Coronary artery (tissue), 2 donors: ENCODE measurements at places on chromosomes 6 and 20.
A peak's percentile ranks its signal among the peaks of the same experiment; 100 is the strongest.

- no peak for DNase-seq
Observed at GRCh38 chr20:17635332-17636244, 46.5 kb downstream of the RRBP1 start.

DNA sequence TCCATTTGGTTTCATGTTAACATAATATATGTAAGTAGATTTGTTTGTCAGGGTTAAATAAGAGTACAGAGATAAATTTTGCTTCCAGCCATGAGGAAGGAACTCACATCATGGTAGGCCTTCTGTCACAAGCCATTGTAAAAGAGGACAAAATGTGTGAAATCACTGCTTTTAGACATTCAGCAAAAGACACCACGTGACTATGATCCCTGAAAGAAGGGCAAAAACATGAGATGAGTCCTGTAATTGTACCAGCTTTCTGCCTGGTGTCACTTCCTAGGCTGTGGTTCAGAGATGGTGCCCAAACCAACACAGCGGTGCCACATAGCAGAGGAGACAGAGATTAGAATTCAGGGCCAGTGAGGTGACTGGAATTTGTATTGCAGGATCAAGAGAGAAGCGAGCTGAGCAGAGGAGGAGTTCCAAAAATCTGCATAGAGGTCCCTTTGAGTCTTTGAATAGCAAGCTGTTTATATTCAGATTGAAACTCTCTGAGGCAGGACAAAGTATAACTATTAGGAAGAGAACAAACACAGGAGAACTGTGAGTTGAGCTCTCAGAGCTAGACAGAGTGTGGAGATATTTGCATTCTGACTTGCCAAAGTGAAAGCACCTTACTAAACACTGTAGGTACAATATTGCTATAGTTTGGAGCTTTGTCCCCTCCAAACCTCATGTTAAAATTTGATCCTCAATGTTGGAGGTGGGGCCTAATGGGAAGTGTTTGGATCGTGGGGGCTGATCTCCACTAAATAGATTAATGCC lies 52.6 kb upstream of the PDE7B start:
- DNase-seq, result no peak

- DNase-seq, result no peak
Observed at GRCh38 chr20:28562510-28562898, 2695.0 kb upstream of the DEFB115 start.

DNA sequence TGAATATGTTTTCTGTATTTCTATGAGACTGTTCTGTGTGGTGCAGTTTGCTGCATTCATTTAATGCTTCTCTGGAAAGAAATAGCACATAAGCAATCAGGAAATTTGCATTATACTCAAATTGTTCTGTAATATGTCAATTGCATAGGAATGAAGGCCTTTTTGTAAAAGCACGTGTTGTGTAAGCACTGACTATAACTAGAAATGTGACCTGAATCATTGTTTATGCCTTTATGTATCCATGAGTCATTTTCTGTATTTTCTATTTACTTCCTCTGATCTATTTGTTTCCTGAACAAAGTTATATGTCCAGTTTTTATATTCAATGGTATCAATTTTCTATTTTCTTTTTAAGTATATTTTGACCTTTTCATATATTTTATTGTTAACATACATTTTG lies 1455.3 kb downstream of the GRIK2 start:
- no peak for DNase-seq

DNA sequence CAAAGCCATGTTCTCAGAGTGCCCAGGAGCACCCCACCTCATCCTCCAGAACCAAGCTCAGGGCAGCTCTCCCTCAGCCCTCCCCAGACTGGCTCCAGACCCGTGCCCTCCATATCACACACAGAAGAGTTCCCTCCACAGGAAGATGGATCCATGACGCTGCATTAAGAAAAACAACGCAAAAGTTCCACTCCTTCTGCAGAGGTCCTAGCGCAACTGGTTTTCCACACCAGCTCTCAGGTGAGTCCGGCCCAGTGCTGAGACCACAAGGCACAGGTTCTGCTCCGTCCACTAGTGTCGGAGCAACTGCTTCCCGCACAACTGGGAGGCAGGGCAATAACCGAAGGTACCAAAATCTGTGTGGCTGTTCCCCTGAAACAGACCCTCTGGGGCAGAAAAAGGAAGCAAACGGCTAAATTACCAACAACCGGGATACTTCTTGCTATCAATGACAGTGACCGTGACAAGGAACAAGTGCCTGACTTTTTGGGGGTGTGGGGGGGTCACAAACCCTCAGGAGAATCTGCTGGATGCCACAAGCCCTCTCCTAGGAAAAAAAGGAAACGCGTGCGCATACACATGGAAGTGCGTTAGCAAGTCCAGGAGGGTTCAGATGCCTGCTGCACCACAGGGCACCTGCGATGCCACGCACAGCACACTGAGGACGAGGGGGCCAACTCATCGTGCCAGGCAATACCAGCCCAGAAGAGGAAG lies 49.2 kb downstream of the MYH7B start:
- DNase-seq, result no peak

- no peak for DNase-seq
Observed at GRCh38 chr6:27503436-27504030, 30.6 kb upstream of the ZNF184 start.

DNA sequence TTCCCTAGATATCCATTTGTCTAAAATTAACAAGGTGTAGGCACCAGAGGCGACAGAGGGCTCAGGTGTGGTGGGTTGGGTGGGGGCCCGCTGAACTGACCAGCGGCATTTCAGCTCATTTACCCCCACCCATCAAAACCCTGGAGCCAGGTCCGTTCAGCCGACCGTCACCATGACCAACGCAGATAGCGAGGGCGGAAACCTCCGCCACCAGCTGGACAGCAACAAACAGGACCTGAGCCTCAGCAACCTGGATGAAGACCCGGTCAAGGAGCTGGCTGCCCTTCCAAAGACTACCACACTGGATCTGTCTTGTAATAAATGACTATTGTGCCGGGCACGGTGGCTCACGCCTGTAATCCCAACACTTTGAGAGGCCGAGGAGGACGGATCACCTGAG lies 120.8 kb upstream of the LGSN start:
- no peak for DNase-seq

DNA sequence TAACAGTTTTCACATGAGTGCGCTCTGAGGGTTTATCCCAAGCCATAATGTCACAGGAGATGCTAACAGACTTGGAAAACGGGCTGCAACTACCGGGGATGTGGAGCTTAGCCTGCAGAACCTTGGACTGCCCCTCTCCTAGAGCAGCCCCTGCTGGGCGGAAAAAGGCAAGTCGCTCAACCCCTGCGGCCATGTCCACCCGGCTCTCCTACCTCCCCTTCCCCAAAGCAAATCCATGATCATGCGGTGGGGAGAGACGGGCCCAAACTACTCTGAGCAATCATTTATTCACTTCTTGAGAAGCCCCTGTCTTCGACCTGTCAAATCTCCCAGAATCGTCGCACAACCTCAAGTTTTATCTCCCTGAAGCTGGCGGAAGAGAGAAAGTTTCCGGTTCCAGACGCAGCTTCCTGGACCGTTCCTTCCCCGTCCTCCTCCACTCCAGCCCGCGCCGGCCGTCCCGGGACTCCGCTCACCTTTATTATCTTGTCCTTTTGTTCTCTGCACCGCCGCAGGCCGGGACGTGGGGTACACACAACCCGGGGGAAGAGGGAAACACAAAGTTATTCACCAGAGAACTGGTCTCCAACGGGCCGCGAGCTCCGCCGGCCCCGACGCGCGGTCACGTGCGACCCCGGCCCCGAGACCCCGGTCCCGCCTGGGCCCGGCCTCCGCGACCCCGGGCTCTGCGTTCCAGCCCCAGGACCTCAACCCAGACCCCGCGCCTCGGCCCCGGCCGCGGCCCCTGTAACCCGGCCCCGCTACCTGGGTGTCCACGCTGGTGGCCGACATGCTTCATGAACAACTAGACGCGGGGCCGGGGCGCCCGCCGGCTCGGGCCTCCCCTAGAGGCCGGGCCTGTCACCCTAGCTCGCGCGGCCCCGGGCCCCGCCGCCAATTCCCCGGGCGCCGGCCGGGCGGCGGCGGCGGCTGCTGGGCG lies 560 bp downstream of the YTHDF1 start:
- no peak for DNase-seq

DNA sequence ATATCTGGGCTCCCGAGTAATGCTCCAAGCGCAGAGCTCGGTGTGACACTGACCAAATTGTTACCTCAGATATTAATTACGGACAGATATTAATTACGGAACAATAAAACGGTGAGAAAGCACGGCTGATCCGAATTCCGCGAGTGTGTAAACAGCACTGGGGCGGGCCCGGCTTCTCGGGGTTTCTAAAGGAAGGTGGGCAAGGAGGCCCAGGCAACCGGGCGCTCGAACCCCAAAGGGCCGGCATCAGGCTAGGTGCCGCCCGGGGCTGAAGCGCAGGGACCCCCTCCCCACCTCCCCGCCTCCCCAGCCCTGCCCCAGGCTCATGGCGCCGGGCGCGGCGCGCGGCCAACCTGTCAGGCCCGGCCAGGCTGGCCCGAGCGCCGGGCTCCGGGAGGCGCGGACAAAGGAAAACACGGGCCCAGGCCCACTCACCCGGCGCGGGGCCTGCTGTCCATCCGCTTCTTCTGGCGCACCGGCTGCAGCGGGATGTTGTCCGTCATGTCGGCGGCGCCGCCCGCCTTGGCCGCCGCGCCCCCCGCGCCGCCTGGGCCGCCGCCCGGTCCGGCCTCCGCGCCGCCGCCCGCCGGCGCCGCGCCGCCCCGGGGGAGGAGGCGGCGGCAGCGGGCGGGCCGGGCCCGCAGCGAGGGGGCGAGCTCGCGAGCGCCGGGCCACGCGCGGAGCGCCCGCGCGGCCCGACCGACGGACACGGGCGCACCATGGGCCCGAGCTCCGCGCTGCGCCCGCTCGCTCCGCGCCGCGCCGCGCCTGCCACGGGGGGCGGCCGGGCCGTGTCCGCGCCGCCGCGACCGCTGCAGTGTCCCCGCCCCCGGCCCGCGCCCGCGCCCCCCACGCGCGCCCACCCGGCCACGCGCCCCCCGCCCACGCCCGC lies at the start of gene ATP9A:
Gene ATP9A, minus strand, starts transcription at position 524 of the 892 bp plus-strand sequence. Its CDS starts 21 bp downstream, at position 503.
- no peak for DNase-seq

GRCh38 chr20:49579874-49580812 lies 12.2 kb upstream of the PTGIS start:
- DNase-seq, result no peak

- no peak for DNase-seq
Observed at GRCh38 chr6:126944512-126944911, 174.0 kb upstream of the RSPO3 start.

- DNase-seq, result no peak
Observed at GRCh38 chr20:38665506-38666285, 58.6 kb upstream of the SLC32A1 start.

GRCh38 chr6:26536571-26537159 lies 1.5 kb upstream of the HMGN4 start:
- no peak for DNase-seq

DNA sequence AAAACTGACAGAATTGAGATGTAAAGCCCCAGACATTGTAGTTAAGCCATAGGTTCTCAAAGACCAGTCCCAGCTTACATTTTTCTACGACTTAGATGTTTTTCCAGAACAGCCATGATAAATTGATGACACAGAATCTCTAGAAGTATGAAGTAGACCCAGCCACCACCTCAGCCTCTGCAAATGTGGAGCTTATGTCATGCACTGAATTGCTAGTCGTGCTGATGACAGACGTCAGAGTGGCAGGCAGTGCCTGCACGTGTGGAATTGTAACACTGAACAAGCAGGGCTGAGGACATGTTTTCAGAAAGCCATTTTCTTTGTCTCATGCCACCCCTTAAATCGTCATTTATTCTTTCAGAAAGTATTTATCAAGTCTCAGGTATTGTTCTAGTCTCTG lies 72.4 kb upstream of the TMEM181 start:
- peak; percentile 8 for DNase-seq

- no peak for DNase-seq
Observed at GRCh38 chr20:47849596-47849995, 64.3 kb upstream of the SULF2 start.

GRCh38 chr6:143222801-143223231 lies 162.1 kb downstream of the AIG1 start:
- no peak for DNase-seq

DNA sequence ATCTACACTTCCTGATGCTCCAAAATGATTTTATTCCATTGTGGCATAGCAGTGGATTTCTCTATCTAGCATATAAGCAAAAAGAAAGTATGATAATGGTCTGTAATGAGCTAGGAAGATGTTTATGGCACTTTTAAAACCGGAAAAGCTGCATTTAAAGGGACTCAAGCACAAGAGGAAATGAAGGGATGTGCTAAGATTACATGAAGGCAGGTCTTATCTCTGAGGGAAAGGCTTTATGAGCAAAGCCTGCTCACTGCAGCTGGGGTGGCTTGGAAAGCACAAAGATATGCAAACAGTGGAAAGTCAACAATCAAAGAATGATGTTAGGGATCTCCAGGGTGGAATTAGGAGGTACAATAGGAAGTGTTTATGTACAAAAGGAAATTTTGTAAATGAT lies 138.2 kb downstream of the TENT5A start:
- no peak for DNase-seq

DNA sequence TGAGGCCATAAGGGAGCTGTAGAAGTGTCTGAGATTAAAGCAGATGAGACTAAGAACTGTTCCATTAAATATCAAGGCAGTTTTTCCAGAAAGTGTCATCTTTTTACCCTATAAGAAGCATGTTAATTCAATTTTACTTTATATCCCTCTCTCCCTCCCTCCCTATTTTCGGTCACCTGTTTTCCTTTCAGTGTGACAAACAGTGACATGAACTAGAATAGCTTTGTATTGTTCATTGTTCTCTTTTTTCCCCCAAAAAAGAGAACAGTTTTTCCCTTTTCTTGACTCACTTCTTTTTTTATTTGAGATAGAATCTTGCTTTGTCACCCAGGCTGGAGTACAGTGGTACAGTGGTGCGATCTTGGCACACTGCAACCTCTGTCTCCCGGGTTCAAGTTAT lies 269.3 kb downstream of the ZFAND3 start:
- no peak for DNase-seq

DNA sequence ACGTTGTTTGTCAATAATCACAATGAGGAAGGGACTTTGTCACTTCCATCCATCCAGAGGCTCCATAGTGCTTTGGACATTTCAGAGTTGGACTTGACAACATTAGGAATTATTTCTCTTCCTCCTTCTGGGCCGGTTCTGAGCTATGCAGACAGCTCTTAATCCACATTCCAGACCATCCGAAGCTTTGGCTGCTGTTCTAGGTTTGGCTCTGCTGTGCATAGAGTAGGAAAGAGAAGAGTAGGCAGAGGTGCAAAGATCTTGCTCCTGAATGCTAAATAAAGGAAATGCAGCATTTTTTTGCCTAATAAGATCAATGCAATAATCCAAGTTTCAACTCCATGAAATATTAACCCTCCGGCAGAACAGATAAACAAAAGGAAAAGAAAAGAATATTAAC lies 251.8 kb upstream of the PRND start:
- no peak for DNase-seq

DNA sequence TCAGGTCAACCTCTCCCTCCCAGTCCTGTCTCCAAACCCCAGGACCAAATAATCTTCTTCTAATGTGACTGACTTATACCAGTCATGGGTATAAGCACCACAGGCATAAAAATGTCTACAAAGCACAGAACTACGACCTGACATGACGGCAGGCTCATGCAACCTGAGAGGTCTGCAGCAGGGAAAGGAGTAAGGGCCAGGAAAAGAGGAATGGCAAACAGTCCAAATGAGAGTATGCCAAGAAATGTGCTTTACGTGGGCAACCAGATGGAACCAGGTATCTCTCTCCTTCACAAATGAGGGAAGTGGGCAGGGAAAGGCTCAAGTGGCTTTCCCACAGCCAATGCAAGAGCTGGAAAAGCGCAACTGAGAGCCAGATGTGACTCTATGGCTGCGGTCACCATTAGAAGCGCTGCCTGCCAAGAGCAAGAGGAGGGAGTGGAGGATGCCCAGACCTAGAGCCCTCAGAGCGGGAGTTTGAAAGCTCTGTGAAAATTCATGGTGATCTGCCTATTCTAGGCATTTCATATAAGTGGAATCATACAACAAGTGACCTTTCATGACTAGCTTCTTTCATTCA lies 6.0 kb downstream of the APMAP start:
- DNase-seq, result peak; percentile 35
